ENCODE measurements at places on chromosomes 7 and 10.

DNA sequence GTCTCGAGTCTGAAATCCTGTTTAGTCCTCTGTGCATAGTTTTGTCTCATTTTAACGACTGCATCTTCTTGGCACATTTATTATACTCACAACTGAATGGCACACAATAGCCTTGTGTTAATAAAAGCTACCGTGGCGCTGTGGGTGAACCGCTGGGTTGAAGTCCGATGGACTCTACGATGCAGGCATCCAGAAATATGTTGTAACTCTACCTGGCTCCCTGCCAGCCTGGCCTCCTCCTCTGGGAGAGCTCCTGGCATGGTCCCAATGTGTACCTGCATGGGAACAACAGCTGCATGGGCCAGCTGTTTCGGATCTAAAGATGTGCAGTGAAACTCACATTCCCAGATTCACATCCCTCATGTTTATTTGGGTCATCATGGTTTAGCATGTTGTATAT is 3.7 kb upstream of the DPYSL4 start:
- DNase-seq: no peak

DNA sequence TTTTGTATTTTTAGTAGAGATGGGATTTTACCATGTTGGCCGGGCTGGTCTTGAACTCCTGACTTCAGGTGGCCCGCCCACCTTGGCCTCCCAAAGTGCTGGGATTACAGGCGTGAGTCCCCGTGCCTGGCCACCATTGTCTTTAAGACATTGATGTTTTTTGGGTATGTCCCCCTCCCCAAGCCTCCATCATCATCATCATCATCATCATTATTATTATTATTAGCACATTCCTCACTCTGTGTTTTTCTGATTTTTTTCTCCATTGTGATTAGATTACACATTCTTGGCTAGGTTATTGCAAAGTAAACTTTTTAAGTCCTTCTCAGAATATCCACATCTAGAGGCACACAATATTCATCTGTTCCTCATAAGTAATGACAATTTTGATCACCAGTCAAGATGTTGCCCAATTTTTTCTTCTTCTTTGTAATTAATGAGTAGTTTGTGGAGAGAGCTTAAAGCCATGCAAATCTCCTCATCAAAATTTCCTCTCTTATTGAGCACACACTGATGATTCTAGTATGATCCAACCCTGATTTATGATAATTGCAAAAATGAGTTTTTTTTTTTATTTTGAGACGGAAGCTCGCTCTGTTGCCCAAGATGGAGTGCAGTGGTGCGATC is 47.5 kb downstream of the EPC1 start:
- no peak for DNase-seq

DNA sequence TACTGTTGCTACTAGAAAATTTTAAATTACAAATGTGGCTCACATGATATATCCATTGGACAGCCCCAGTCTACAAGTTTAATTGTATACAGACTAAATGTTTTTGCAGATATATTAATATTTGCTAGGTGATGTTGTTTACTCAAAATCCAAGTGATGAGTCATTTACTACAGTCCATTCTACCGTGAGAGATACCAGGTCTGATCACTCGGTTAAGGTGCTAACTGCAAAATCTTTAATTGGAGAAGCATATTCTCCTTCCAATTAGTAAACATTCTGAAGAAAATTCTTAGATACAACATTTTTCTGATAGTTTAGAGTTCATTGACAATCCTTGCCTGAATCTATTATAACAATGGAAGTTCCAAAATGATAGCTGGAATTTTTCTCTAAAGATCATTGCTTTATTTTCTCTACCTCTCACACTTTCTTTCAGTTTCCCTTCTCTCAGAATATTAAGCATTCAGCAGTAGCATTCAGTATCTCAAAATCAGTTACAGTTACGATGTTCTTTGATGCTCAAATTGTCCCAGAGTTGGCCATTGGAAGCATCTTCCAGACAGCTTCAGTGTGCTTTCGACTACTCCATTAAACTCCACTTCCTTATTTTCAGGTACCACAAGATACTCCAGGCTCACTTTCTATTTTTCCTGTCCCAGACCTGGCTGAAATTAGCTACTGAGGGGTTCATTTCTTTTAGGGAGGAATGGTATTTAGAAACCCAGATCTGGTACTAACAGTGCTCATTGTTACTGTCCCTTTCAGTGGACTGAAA is 2.3 kb downstream of the ABCB1 start:
- no peak for DNase-seq

DNA sequence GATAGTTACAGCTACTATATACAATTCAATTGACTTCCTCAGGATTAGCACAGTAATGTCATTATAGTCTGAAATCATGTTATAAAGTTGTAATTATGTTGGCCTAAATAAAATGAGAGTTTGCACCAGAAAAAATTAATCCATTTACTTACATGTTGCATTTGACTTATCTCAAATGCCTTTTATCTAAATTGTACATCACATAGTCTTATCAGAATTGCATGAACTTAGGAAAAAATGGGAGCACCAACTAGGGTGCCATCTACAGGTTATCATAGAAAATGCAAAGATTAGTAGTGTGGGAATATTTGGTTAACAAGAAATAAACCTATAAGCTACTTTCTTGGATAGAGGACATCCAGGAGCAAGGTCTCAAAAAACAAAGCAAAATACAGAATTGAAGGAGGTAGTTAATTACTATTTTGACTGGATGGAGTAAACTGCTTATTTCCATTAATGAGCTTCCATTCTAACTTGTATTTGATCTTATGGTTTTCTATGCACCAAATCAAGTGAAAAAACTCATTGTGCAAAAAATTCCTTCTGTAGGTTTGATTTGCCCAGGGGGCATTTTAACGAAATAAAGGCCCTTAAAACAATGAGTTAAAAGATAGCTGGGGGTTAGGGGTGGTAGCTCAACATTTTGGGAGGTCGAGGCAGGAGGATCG is 60.0 kb upstream of the ORC5 start:
- peak; percentile 1 for DNase-seq

DNA sequence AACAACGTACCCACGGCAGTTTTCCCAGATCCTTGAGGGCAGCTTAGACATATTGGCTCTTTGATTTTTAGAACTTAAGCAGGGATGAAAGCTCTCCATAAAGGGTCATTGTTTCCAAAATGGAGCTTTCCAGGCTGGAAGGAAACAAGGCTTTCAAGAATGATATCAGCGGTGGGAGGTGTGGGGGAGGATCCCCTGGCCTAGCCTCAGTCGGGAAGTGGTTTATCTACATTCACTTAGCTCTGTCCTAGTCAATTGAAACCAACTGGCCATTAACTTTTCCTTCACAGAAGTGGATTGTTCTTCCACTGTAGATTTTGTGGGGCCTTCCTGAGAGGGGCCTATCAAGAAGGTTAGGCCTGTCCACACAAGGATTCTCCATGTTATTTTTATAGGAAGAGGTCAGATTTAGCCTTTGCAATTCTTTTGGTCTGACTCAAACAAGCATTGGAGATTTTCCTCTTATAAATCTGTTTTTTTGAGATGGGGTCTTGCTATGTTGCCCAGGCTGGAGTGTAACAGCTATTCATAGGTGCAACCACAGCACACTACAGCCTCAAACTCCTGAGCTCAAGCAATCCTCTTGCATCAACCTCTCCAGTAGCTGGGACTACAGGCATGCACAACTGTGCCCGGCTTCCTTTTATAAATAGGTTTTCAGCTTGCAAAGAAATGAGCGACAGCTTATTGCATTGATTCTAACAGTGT is 343.5 kb downstream of the LRMDA start:
- no peak for DNase-seq

- peak; percentile 94 for DNase-seq
Observed at GRCh38 chr10:77160679-77161078, 476.9 kb downstream of the KCNMA1 start.
